CD4-positive, alpha-beta T cell treated with Interleukin-6 at 100 ng/mL for 8 hours (primary cell): ENCODE measurements at places on chromosomes 16 and 17.
A peak's percentile ranks its signal among the peaks of the same experiment; 100 is the strongest.

DNA sequence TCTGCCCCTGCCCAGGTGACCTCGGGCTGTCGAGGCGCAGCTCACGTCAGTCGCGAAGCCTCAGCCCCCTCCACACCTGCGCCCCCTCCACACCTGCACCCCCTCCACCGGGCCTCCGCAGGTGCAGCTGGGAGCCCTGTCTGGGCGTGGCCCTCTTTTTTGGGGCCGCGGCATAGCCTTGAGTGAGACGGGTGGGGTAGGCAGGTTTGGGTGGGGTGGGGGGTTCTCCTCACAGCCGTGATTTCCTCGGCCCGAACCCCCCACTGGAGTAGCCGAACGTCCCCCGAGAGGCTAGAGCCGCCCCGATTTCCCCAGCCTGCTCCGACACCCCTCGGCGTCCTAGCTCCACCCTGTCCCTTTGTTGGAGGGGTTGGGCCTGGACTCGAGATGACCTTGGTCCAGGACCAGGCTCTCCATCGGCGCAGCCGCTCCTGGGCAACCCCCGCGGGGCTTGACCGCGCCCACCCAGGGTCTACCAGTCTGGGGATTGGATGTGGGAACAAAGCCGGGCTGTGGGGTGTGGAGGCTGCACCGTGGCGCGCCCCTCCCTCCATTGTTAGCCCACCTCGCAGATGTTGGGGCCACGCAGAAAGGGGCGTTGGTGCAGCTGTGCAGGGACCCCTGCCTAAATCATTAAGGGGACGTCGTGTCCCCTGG is 626 bp downstream of the TUBB3 start:
- no peak for DNase-seq

DNA sequence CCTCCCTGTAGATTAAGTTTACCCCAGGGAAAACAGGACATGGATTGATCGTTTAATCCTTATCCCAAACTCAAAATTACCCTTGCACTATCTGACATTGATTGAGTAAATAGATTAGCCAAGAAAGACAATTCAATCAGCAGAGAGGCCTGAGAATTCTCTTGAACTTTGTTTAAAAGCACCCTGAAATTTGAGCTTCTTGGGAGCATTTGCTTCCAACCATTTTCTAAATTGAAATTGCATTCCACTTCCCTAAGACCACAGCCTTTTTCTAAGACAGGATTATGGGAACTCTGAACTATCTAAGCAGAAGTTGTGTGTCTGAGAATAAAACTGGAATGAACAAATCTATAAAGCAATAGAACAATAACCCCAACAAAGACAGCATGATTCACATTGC is 76.6 kb upstream of the TNRC6A start:
- no peak for DNase-seq

DNA sequence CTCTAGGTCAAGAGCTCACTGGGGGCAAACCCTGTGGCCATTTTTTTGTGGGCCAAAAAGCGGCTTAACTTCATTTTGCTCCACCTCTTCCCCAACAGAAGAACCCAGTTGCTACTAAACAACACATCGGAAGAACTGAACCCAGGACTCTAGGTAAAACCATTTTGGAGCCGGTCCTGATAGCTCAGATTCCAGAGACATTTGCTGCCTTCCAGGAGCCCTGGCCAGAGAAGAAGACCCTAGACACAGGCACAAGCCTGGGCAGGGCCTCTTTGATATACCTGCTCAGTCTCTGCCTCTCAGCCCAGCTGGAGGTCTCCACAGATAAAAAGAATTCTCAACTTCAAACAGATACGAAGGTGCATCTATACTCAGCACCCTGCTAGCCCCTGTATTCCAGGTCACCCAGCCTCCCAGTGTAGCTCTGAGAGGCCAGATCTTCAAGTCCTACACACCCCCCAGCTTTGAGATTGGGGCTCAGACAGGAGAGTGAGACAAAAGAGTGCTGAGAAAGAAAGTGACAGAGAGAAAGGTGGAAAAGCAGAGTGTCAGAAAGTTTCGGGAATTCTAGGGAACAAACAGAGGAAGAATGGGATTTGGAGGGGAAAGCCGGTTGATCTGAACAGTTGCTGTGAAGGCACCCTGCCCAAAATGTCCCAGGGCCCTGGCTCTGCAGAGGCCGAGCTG is 6.6 kb upstream of the HOXB9 start:
- DNase-seq: no peak

GRCh38 chr16:2025251-2025650 is 1.5 kb upstream of the NHERF2 start:
- no peak for DNase-seq

GRCh38 chr16:12426122-12426521 is 377.6 kb downstream of the CPPED1 start:
- DNase-seq: no peak

- DNase-seq: no peak
Observed at GRCh38 chr17:40072040-40072734, 9.4 kb downstream of the THRA start.

DNA sequence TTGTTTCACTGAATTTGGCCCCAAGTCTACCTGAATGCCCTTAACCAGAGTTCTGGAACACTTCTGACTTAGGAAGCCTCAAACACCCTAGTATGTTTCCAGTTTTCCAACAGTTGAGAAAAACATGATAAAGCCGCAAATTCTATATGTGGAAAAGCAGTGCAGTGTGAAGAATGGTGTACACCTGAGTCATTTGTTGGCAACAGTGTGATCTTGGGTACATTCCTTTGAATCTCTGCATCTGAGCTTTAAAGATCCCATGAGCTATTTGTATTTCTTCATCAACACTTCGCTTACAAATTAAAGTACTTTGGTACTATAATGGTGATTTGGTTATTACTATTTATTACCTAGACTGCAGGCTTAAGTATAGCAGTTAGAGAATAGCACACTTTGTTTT is 93.6 kb upstream of the TBX2 start:
- DNase-seq: no peak

- no peak for DNase-seq
Observed at GRCh38 chr16:80914379-80915078, 92.2 kb downstream of the CMC2 start.

- peak; percentile 47 for DNase-seq
Observed at GRCh38 chr16:67236563-67237395, 9.8 kb downstream of the TMEM208 start.

- DNase-seq: no peak
Observed at GRCh38 chr16:4303973-4304372, 11.9 kb upstream of the GLIS2 start.

GRCh38 chr17:78237401-78238012 is 6.1 kb downstream of the TMEM235 start:
- no peak for DNase-seq

- DNase-seq: no peak
Observed at GRCh38 chr17:6472517-6472916, 28.3 kb downstream of the PIMREG start.

DNA sequence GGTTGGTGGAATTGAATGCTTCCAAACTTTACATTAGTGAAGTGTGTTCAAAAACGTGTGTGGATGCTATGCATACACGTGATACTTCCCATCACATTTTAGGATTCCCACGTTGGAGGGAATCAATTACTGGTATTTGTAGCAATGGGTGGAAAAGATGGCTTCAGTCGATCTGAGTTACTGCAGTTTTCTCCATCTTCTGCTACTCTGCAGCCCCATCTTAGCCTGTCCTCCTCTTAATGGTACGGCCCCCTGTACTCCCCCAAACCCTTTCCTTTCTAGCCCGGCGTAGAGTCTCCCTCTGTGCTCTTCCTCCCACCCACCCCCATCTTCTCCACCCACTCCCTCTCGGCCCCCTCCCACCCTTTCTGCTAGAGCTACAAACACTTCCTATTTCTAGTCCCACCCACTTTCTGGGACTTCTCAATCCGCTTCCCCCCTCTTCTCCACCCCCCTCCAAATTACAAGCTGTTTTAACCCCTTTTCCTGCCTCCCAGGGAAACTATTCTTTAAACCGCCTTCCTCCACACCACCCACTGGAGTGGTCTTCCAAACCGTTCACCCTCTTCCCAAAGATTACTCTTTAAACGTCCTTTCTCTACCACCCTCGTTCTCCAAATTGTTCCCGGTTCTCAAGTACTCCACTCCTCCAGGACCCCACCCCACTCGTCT is 1.1 kb downstream of the CHTF8 start:
- DNase-seq: no peak

DNA sequence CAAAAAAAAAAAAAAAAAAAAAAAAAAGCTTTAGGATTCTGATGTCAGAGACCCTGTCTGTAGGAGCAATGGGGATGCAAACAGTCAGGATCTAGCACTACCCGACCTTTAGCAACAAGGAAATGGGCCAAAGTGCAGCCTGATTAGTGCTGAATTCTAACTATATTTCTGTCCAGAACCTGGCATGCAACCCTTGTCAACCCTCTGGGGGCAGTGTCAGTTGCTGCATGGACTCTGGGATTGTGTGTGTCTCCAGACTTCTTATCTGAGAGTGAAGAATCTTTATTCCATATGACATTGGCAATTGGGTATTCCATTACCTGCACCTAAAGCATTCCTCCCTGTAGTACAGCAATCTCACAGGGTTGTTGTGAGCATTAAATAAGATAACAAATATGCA is 120.3 kb upstream of the CRHR1 start:
- DNase-seq: no peak

- DNase-seq: no peak
Observed at GRCh38 chr16:87435372-87436224, 43.5 kb downstream of the MAP1LC3B start.

GRCh38 chr16:68081861-68082628 is 3.1 kb upstream of the NFATC3 start:
- DNase-seq: no peak

GRCh38 chr17:72759301-72759700 is 333.2 kb downstream of the SLC39A11 start:
- DNase-seq: no peak

DNA sequence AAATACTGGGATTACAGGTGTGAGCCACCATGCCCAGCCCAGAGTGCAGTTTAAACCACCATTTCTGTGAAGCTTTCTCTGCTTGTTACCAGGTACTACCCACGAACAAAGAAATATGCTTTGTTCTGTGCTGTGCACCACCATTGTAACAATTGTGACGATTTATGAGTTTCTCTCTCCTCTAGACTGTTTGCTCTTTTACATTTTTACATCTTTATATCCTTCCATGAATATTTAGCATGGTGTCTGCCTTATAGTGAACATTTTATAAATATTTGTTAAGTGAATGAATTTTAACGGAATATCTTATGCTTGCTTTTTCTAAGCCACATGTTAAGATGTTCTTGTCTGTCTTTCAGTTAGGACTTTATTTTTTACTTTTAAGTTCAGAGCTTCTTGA is 60.3 kb downstream of the OMG start:
- DNase-seq: no peak

DNA sequence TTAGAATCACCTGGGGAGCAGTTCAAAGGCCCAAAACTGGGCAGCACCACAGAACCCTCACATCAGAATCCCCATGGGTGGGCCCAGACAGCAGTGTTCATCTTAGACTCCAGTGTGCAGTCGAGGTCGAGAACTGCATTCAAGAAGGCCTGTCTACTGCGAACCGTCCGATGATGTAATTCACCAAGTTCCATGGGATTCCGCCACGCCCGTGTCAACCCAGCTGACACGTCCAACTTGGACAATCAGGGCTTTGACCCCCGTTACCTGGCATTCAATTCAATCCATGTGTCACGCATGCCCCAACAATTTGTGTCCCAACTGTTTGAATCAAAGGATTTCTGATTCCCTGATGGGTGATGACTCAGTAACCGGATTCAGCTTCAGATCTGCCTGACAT is 9.2 kb downstream of the HSBP1 start:
- no peak for DNase-seq

- DNase-seq: peak; percentile 7
Observed at GRCh38 chr16:8816967-8817655, 19.5 kb downstream of the PMM2 start.

- no peak for DNase-seq
Observed at GRCh38 chr16:27767081-27767480, 217.1 kb downstream of the KATNIP start.

DNA sequence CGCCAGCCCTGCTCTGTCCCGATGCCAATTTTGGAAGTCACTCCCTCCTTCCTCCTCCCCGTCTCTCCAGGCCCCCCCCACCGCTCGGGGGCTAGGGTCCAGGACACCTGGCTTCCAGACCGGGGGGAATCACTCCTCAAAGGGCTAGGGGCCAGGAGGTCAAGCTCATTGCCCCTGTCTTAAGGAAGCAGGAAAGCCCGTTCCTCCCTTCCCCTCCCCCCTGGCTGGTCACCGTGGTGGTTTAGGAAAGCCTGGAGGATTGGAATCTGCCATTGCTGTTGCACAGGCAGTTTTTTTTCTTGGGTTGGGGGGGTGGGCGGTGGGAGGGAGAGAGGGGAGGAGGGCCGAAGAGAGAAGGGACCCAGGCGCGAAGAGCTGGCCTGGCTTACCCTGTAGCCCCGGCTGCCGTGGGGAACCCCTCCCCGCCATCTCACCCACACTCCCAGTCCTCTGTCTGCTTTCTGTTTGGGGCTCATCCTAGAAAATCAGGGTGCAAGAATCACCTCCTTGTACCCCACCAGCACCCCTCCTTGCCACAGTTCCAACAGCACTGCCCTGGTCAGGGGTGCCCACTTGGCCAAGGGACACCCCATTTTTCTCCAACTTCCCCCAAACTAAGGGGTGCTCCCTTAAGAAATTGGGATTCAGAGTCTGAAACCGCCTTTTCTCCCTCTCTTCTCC is 2.9 kb upstream of the BCL6B start:
- no peak for DNase-seq

DNA sequence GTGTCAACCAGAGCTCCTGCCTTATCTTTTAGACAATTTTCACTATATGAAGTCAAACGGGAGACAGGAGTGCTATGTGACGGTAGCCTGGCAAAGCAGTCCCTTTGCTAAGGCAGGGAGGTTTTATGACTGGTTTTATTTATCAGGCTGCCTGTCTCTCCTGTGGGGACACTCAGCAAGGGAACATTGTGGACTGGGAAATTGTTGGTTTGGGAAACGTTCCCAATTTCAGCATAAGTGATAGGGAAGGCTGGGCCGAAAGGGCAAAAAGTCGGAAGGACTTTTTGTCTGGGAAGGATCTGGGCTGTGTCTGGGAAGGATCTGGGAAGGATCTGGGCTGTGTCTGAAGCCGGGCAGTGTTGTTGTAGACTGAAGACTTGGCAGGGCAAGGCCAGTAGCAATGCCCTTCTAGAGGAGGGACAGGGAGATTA is 211.2 kb downstream of the PARN start:
- DNase-seq: no peak

DNA sequence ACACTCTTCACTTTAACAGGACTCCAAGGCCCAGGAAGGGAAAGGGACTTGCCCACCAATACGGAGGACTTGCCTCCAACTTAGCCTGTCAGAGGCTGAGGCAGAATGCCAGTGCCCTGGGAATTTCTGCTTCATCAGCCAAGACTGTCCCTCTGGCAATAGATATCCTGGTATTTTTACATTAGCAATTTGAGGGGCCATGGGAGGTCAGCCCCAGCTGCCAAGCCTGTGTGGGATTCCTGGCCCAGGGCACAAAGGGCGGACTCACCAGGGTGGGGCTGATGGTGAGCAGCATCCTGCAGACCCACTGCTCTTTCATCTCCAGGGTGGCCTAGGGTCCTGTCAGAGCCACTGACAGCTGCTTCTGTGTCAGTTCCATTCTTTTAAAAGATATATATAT is 78.3 kb upstream of the CIBAR2 start:
- no peak for DNase-seq
